Fibroblast of the aortic adventitia (primary cell): ENCODE measurements at places on chromosomes 13 and 19.
A peak's percentile ranks its signal among the peaks of the same experiment; 100 is the strongest.

GRCh38 chr13:44930963-44931623 lies 58.2 kb downstream of the NUFIP1 start:
- DNase-seq = peak; percentile 28

- DNase-seq = peak; percentile 47
Observed at GRCh38 chr19:10769533-10770491, 51.9 kb downstream of the DNM2 start.

GRCh38 chr19:7119582-7119981 lies 50.1 kb downstream of the ZNF557 start:
- DNase-seq = no peak

DNA sequence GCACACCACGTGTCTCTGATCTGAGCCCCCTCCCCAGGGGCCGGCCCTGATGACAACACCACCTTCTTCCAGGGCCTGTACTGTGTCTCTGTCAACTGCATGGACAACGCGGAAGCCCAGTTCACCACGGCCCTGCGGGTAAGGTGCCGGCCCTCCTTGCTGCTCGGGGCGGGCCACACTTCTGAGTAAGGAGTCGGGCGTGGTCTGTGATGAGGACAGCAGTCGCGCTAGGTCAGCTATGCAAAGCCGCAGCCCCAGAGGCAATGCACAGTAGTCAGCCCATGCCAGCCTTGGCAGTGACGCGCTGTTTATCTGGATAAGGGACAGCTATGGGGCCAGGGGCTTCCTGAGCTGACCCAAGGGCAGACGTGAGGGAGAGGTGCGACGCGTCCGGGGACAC lies 24.6 kb downstream of the MAU2 start:
- no peak for DNase-seq

DNA sequence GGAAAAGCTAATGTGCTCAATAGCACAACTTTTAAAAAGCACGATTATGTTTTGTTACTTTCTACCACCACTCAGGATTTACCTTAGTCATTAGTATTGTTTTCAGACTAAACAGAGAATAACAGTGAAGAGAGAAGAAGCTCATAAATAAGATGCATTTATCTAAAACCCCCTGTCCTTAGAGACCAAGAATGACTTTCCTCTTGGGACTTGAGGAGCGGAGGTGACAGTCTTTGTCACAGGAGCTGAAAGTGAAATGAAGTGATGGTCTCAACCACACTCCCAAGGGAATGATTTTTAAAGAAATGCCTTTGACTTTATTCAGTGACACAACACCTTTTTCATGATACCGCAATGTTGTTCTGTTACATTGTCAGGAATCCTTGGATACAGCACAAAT lies 190.6 kb upstream of the NBEA start:
- no peak for DNase-seq

GRCh38 chr13:37326334-37326733 lies 220.9 kb upstream of the CSNK1A1L start:
- DNase-seq = peak; percentile 18

DNA sequence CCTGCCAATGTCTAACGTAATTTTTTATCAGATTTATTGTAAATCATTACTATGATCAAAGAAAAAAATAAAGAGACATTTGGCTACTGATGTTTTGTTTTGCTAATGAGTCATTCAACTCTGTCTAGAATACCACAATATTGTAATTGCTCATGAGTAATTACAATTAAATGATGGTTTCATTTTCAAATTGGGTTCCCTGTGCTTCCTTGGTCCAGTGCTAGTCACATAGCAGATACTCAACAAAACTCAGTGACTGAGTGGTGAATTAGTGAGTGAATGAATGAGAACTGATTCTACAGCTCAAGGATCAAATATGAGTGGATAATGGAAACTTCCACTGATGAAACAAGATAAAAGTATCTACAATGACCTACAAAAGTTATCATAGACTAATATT lies 304.7 kb downstream of the POU4F1 start:
- no peak for DNase-seq

DNA sequence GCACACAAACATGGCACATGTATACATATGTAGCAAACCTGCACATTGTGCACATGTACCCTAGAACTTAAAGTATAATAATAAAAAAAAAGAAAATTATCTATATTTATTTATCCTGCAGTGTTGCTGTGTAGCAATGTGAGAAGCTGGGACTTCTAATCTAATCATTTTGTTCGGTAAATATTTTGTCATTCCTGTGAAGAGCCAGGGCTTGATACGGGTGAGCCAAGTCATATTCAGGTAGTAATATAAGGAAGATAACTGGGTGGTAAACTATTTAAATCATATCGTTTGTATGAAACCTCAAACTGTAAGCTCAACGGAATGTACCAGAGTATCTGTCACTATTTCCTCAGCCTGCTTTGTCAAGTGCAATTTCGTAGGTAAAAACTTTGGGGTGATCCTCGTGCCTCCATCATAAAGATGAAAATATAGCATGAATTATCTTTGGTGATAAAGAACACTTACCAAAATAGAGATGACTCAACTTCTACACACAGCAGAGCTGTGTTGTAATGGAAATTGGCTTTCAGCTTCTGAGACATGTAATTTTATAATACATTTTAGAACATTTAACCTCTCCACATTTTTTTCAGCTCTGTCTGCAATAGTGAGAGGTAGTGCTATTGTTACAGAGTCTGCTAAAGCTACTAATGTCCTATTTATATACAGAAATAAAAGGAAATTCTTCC lies 92.9 kb downstream of the PCDH9 start:
- peak; percentile 59 for DNase-seq

GRCh38 chr13:110860983-110861382 lies 53.9 kb downstream of the ANKRD10 start:
- DNase-seq = no peak

DNA sequence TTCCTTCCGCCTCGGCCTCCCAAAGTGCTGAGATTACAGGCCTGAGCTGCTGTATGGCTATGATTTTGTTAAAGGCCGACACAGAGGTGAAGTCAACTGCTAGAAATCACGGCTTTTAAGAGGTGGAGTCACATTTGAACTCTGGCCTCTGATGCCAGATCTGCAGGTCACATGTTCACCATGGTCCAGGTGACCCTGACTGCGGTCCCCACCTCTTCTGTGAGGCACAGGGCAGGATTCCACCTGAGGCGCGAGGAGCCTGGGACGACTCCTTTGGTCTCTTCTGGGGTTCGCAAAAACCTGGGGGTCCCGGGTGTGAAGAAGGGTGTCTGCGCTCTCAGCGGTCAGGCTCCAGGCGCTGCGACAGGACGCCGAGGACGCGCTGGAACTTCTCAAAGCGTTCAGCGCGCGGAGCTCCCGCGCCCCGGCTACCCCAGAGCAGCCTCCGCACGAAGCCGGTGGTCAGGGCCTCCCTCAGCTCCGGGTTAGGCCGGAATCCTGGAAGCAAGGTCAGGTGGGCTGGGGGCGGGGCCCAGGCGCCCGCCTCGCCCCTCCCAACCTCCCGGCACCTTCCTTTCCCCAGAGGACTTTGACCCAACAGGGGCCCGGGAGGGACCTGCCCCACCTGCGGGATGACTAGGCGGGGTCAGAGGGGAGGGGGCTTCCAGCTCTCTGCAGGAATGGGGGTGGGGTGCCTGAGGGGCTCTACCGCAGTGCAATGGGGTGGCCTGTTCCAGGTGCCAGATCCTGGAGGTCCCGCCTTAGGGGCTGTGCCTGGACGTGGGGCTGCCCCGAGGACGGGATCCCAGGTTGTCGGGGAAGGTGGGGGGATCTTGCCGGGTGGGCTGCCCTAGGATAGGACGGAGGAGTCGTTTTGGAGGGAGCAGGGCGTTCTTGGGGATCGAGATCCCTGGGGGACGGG lies 13.0 kb downstream of the TRIP10 start:
- DNase-seq = no peak

GRCh38 chr19:38319421-38320258 lies at the start of gene KCNK6:
TSS of gene KCNK6 (plus strand) at chr19:38319845. CDS start at chr19:38319951, 106 bp downstream.
- peak; percentile 34 for DNase-seq

DNA sequence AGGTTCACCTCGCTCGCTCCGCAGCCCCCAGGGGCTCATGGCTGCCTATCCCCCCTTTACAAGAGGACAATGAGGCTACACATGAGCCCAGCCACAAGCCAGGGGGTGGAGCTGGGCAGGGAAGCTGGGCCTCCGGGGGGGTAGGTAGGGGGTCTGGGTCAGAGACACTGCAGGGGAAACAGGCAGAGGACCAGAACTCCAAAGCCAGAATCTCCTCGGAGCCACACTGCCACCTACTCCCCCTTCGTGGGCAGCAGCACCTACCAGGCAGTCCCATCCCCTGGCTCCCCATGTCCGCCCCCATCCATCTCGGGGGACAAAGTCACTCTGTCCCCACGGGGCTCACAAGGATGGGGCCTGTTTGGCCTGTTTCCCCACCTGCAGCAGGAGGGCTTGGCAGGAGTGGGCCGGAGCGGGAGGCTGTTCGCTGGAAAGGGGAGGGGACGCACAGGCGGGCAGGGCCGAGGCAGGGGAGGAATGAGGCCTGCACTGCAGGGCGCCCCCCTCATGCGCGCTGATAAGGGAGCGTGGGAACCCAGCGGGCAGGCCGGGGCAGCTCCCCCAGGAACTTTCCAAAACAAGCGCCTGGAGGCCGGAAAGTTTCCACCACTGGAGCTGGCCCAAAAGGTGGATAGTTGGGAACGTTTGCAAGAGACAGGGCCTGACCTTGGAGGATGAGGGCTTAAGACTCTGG lies 545 bp upstream of the ISYNA1 start:
- DNase-seq = peak; percentile 46

DNA sequence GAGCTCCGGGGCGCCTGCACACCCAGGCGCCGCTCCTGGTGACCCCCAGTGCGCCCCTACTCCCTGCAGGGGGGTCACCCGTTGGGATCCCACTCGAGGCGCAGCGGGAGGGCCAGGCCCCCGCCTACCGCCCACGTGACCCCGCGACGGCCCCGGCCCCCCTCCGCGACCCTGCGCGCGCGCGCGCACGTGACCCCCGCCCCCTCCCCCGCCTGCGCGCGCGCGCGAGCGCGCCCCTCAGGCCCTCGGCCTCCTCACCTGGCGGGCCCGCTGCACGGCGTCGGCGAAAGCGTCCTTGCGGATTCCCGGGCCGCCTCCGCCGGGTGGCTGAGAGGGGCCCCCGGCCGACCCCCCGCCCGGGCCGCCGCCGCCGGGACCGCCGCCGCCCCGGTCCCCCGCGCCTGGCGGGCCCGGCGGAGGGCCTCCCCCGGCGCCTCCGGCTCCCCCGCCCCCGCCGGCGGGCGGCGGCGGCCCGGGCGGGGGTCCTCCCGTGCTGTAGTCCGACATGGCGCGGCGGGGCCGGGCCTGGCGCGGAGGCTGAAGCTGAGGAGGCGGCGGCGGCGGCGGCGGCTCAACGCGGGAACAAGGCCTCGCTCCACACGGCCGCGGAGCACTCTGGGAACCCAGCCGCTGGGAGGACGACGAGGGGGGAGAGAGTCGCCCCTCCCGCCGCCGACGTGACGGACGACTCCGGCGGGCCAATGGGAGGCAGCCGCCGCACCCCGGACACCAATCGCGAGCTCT lies at the start of gene KHSRP:
Gene KHSRP (minus strand): TSS at position 617 of the 744 bp plus-strand sequence. CDS start 110 bp downstream, at position 507.
- DNase-seq = no peak

DNA sequence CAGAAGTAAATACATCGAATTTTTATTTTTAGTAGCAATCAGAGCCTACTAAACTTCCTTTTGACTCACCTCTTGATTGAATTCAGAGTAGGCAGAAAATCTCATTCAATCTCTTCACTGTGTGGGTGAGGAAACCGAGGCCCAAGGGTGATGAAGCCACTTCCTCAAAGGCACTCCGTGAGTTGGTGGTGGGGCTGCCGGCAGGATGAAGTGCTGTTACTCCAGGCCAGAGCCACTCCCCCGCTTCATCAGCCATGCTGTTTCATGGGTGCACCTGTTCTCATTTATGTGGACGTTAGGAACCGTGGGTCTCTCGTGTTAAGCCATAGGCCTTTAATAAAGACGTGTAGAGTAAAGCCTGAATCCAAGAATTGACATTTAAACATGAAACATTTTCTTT lies 13.2 kb downstream of the ING1 start:
- no peak for DNase-seq

GRCh38 chr13:24192811-24193162 lies 32.3 kb downstream of the SPATA13 start:
- DNase-seq = no peak

DNA sequence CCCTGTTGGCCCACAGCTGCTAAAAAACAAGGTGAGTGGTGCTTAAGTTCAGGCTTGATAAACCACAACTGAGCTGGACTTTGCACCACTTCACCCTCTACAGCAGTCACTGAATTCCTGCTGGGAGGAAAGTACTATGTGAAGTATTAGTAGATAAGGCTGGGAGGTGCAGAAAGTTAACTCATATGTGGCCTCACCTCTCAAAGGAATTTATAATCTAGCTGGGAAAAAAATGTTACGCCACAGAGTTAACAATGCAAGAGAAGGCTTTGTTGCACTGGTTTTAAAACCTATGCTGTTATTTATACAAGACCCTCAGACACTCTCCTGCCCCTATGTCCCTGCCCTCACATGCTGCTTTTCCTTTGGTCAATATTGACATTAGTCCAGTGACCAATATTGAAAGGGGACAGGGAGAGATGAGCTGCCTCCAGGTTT lies 60.9 kb downstream of the LIG4 start:
- DNase-seq = no peak

- peak; percentile 75 for DNase-seq
Observed at GRCh38 chr19:35528218-35529038, at the start of gene SBSN. TSS of gene SBSN (minus strand) at chr19:35528311. CDS start at chr19:35528281, 30 bp downstream.

DNA sequence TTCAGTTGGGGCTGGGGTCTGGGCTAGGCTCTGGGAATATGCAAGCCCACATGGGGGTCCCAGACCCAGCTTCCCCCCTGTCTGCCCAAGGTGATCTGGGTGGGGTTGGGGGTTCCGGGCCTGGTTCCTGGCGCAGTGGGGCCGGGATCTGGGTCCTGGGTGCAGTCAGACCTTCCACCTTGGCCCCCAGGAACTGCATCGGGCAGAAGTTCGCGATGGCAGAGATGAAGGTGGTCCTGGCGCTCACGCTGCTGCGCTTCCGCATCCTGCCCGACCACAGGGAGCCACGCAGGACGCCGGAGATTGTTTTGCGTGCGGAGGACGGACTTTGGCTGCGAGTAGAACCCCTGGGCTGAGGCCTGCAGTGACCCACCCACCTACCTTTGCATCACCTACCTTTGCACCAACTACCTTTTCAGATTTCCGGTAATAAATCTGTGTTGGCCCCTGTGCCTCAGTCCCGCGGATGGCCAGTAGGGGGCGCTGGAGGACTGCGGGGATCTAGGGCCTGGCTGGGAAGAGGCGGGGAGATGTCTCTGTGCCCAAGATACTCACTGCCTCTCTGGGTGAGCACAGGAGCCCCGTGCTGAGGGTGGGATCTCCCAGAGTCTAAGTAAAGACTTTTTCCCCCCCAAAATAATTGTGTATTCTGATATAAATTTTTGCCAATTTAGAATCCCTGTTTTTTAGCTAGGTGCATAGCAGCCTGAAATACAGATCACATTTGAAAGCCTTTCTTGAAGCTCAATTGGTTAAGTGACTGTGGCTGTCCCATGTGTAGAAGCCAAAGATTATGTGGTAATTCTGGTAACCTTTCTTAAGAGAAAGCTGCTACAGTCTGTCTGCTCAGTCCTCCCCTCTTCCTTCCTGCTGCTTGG lies 11.5 kb upstream of the CYP4F3 start:
- peak; percentile 44 for DNase-seq
